KG1 (cell line): ENCODE measurements at places on chromosomes 3 and 15.

DNA sequence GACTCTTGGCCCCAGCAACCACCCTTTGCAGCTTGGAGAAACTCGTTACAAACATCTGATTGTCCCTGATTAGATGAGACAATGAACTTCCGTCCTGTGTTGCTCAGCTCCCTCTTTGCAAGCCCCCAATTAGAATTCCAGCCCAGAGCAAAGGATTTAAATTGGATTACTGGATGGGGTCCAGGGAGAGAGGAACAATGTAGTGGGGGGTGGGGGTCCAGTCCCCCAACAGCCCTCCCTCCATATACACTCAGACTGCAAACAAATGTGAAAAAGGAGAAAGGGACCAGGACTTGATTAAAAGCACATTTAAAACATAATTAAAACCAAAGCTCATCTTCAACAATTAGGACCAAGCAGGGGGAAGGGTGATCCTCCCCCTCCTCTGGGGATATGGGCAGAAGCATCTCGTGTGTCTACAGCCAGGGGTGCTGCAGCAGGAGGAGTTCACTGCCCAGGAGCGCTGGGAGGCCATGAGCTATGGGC, 71.7 kb upstream of the TMEM115 start:
- no peak for DNase-seq

GRCh38 chr3:40745381-40746106, 220.8 kb downstream of the ZNF621 start:
- no peak for DNase-seq

DNA sequence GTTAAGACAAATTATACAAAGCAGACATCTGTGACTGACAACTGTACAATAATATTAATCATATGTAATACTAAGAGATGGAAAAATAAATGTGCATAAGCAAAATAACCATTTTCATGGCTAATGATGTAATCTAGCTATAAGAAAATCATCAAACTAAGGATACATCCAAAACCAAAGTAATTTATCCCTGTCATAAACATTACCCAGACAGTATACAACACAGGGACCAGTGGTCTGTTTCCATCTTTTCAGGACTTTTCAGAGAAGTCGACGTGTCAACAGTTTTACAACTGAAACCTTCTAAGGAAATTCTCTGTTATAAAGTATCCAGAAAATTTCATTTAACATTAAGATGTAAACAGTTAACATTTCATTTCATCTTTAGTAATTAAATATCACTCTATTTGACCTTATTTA, 11.0 kb downstream of the THBS1 start:
- no peak for DNase-seq

- DNase-seq = no peak
Observed at GRCh38 chr3:146559388-146559787, 15.0 kb upstream of the PLSCR1 start.

- no peak for DNase-seq
Observed at GRCh38 chr3:102346897-102347296, 87.9 kb upstream of the ZPLD1 start.

- DNase-seq = no peak
Observed at GRCh38 chr3:101038880-101039279, 45.7 kb upstream of the ABI3BP start.

DNA sequence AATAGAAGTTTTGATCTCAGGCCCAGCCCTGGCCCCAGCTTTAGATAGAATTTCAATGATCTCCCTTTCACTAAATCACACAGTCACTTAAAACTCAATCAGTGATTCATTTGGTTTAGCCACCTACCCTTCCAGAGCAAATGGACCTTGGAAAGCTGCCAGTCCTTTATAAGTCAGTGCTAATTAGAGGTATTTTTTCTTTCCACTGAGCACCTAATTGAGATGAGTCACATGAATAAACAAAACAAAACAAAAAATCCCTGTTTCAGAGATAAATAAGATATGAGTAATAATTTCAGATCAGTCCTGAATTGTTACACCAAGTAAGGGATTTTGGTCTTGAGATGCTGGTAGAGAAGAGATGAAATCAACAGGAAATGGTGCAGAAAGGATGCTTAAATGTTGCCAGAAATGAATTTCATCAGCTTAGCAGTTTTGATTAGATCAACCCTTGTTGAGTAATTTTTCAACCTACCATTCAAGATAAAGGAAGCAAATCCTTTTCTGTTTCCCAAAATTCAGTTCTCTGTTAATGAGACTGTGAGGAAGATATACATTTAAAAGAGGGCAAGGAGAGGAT, 352.0 kb upstream of the COL8A1 start:
- DNase-seq = no peak

- DNase-seq = no peak
Observed at GRCh38 chr3:187507905-187508304, 139.7 kb downstream of the RTP4 start.

GRCh38 chr15:99442252-99442897, 123.4 kb upstream of the MEF2A start:
- DNase-seq = no peak

DNA sequence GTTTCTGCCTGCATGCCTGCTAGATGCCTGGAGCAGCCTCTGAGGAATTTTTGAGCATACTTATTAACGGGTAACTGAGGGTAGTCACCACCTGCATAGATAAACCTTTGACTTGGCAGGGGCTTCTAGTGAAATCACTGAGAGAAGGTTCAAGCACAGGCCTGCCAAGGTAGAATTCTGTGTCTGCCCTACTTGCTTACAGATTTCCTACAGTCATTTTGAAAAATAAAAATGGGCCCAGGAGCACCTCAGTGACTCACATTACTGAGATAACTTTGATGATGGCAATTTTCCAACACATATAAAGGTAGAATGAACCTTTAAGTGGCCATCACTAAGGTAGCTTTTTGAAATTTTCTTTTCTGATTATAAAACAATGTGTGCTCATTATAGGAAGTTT, 10.8 kb downstream of the CRTAP start:
- no peak for DNase-seq

- DNase-seq = no peak
Observed at GRCh38 chr3:64111872-64112271, 88.6 kb upstream of the PSMD6 start.

DNA sequence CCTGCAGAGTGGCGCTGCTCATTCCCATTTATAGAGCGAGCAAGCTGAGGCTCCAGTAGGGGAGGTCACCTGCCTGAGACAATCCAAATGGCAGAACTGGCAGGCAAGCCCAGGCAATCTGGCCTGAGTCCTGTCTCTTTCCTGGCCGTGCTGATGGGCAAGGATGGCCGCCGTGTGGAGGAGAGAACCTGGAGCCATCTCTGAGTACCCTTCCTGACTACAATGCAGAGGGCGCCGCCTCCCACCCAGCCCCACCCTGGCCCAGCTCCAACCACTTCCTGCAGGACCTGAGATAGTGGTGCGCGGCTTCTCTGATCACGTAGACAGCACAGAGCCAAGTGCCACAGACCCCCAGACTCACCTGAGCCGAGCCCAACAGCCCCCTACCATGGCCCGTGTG, 7.0 kb downstream of the TLR9 start:
- DNase-seq = no peak

DNA sequence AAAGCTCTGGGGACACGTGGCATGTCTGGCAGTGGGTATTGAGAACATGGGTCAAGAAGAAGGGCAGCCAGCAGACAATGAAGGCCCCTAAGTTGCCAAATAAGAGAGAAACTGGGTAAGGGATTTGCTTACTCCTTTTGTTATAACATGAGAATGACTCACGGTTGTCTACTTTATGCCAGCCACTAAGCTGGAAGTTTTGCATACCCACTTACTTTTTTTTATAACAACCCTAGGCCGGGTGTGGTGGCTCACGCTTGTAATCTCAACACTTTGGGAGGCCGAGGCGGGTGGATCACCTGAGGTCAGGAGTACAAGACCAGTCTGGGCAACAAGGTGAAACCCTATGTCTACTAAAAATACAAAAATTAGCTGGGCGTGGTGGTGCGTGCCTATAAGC, 50.0 kb downstream of the DRD3 start:
- DNase-seq = no peak

- no peak for DNase-seq
Observed at GRCh38 chr3:142815803-142816202, 73.1 kb downstream of the PCOLCE2 start.

- peak; percentile 63 for DNase-seq
Observed at GRCh38 chr15:82021992-82022391, 23.8 kb downstream of the MEX3B start.

DNA sequence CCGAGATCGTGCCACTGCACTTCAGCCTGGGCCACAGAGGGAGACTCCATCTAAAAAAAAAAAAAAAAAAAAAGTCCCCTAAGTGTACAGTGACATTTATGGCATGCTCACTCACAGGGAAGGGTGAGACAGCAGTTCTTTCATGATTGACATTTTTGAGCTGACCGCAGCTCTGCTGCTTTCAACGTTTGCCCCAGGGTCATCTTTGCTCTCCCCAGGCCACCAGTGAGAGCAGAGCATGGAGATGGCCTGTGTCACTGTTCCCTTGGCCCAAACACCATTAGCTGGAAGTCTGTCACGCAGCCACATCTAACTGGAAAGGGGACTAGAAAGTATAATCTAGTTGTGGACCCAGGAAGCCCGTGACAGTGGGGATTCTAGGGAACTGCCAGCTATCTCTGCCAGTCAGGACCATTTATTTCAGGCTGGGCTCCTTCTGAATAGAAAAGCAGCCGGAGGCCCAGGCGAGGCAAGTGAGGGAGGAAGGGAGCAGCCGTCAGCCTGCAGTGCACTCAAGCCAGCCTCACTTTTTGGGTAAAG, 193.4 kb upstream of the HES1 start:
- DNase-seq = no peak

DNA sequence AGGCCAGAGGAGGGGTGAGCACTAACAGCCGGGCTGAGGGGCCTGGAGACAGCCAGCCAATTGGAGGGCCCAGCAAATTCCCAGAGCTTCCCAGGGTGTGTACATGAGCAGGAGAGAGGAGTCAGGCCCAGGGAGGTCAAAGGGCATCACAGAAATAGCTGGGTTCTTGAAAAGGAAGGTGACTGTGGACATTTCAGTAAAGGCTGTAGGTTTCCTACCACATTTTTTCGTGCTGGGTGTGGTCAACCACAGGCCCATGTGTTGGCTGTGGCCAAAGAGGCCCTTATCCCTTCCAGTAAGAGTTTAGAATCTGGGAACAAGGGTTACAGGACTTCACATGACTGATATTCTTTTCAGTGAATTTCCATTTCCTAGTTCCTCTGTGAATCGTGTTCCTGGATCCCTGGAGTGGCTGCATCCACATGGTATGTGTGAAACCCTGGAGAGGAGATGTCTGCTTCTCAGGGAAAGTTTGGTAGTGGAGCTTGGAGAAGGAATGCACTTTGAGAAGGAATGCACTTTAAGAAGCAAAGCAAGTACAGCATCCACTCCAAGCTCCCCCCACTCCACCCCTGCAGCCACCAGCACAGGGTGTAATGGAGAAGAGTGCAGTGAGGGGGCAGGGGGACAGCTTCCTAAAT, 73.2 kb upstream of the HEG1 start:
- DNase-seq = no peak

- DNase-seq = no peak
Observed at GRCh38 chr15:95095250-95095649, 863.9 kb downstream of the MCTP2 start.

- DNase-seq = no peak
Observed at GRCh38 chr3:151580591-151580990, 119.7 kb upstream of the IGSF10 start.

- DNase-seq = no peak
Observed at GRCh38 chr15:36785396-36785795, 206.0 kb downstream of the CDIN1 start.

GRCh38 chr3:10930666-10931040, 61.9 kb upstream of the SLC6A1 start:
- DNase-seq = no peak

GRCh38 chr3:134978658-134979057, 183.6 kb downstream of the EPHB1 start:
- no peak for DNase-seq

DNA sequence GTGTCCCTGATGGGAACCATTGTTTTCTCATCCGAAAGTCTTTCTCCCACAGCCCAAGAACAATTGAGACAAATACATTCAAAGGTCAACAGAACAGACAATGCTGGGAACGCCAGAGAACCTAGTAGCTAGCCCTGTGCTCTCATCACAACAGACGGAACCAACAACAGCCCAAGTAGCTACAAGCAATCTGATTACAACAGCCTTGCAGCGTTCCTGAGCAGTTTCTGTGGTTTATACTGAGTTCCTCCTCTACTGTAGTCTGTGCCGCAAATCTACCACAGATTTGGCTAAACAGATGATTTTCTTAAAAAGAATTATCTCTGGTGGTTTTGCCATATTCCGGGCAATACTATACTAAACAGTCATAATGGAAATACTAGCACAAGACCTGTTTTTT, 435.6 kb downstream of the MECOM start:
- DNase-seq = peak; percentile 36

DNA sequence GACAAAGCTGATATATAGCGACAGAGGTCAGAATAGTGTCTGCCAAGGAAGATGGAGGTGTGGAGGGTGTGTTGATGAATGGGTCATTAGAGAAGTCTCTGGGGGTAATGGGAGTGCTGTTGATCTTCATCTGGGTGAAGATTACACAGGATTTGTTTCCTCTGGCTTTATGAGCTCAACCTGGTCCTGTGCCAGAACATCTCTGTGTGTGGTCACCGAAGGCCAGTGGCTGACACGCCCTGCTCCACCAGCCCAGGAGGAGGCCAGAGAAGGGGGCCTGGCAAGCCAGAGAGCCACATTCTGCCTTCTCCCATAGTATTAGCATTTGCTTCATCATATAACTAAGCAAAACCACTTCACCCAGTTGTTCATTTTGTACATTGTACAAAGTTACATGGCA, 121.1 kb downstream of the ZNF621 start:
- no peak for DNase-seq

GRCh38 chr15:49852756-49853155, 231.9 kb downstream of the DTWD1 start:
- no peak for DNase-seq

GRCh38 chr3:183330881-183331280, 77.8 kb downstream of the B3GNT5 start:
- DNase-seq = no peak

GRCh38 chr3:78148986-78149717, 1109.3 kb downstream of the ROBO2 start:
- no peak for DNase-seq
